CD4-positive, alpha-beta T cell (primary cell): ENCODE measurements at places on chromosomes 7 and 10. TPM values are rescaled to one million over a fixed set of nuclear protein-coding genes. Genes with fewer than 3 reads are reported as not detected.

FBXL13 gene
- 1.4 TPM for total RNA-seq

RNF32 gene
- total RNA-seq: 0.99 TPM

ACSM6 gene
- total RNA-seq: not detected

GPR37 gene
- total RNA-seq: not detected

INA gene
- total RNA-seq: not detected

GLRX3 gene
- 29.7 TPM for total RNA-seq

GTF2I gene
- total RNA-seq: 109 TPM
